ENCODE measurements at places on chromosomes 1 and 21. TPM values are rescaled to one million over a fixed set of nuclear protein-coding genes. Genes with fewer than 3 reads are reported as not detected.

Gene CRNN
- total RNA-seq = not detected

Gene PLA2G2D
- not detected for total RNA-seq

Gene OR2T2
- not detected for total RNA-seq

Gene ERICH3
- not detected for total RNA-seq

Gene CR1L
- 2.6 TPM for total RNA-seq

Gene HORMAD1
- total RNA-seq = not detected

Gene CPLANE2
- 3.1 TPM for total RNA-seq

Gene CFAP107
- under 0.01 TPM for total RNA-seq

Gene TRAF3IP3
- total RNA-seq = 1.0 TPM

Gene PRUNE1
- 9.9 TPM for total RNA-seq

Data from skeletal muscle tissue (tissue), 5 donors.